Hypothalamus (tissue), 51 donors: ENCODE measurements at places on chromosomes 3 and 15.

- no peak for DNase-seq
These were observed 85.3 kb downstream of the PLXNA1 start for GRCh38 chr3:127068111-127068810.

- DNase-seq, result no peak
These were observed 31.7 kb downstream of the SPINK8 start for GRCh38 chr3:48301800-48302166.

- no peak for DNase-seq
These were observed 3.6 kb downstream of the GNAT1 start for GRCh38 chr3:50194903-50195500.

- DNase-seq, result no peak
These were observed 4.8 kb upstream of the ADCY5 start for GRCh38 chr3:123453675-123454074.

DNA sequence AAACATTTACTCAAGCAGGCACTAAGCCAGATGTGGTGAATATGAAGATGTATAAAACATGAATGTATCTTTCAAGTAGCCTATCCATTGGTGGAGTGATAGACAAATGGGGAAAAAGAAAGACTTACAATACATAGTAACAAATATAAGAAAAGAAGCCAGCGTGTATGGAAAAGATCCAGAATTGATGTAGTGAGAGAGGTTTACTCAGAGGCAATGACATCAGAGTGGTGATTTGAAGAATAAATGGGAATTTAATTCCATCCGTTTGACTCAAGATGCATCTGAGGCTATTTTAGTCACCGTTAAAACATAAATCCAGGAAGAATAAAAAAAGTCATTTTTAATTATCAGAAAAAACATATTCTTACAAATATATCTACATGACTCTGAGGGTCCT, 162.6 kb downstream of the IL1RAP start:
- DNase-seq, result no peak

- DNase-seq, result peak; percentile 43
These were observed 1.3 kb downstream of the GNAT1 start for GRCh38 chr3:50192689-50193141.

GRCh38 chr15:79004336-79004735, 59.5 kb upstream of the CTSH start:
- no peak for DNase-seq

GRCh38 chr15:57634290-57634689, 42.6 kb downstream of the MYZAP start:
- DNase-seq, result no peak

- DNase-seq, result no peak
These were observed 113.5 kb upstream of the TOPAZ1 start for GRCh38 chr3:44128057-44128775.

DNA sequence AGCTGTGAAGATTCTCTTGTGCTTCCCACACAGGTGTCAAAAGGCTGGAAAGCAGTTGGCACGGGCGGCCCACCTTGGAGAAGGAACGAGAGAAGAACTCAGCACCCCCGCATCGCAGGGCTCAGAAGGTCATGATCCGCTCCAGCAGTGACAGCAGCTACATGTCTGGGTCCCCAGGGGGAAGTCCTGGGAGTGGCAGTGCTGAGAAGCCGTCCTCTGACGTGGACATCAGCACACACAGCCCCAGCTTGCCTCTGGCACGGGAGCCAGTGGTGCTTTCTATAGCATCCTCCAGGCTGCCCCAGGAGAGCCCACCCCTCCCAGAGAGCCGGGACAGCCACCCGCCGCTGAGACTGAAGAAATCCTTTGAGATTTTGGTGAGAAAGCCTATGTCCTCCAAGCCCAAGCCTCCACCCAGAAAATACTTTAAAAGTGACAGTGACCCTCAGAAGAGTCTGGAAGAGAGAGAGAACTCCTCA, 31.4 kb downstream of the STARD5 start:
- DNase-seq, result no peak

DNA sequence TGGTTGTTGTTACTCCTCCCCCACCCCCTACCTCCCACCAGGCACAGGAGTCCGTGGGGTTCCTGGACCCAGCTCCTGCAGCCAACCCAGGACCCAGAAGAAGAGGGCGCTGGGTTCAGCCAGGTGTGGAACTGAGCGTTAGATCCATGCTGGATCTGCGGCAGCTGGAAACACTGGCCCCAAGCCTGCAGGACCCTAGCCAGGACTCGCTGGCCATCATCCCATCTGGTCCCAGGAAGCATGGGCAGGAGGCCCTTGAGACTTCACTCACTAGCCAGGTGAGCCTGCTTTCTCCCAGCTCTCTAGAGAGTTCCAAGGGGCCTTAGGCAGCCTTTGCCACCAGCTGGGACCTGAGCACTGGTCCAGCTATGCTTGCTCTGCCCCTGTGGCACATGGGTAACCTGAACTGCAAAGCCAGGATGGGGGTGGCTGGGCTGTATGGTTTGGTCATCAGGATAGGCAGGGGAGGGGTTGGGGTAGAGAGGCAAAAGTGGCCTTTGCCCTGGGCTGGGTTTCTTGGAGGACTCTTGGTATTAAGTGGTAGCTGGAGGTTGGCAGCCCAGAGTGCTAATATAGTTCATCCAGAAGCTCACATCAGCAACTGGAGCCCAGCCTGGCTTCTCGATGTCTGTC, 7.0 kb upstream of the JMJD7 start:
- DNase-seq, result no peak

GRCh38 chr3:154182975-154183374, 61.8 kb downstream of the ARHGEF26 start:
- no peak for DNase-seq

DNA sequence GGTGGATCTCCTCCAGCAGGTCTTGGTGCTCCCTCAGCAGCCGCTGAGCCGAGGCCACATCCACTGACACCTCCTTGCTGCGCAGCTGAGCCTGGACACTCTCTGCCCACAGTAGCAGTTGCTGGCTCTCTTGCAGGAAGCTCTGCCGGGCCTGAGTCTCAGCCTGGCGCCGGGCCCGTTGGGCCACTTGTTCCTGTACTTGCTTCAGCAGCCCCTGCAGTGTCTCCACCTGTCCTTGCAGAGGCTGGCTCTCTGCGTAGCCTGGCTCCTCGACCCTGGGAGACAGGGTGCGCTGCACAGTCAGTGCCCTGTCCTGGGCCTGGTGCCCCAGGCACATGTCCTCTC, 15.5 kb downstream of the SPTBN5 start:
- peak; percentile 5 for DNase-seq

- no peak for DNase-seq
These were observed 39.5 kb upstream of the NSMCE3 start for GRCh38 chr15:29309139-29309538.

DNA sequence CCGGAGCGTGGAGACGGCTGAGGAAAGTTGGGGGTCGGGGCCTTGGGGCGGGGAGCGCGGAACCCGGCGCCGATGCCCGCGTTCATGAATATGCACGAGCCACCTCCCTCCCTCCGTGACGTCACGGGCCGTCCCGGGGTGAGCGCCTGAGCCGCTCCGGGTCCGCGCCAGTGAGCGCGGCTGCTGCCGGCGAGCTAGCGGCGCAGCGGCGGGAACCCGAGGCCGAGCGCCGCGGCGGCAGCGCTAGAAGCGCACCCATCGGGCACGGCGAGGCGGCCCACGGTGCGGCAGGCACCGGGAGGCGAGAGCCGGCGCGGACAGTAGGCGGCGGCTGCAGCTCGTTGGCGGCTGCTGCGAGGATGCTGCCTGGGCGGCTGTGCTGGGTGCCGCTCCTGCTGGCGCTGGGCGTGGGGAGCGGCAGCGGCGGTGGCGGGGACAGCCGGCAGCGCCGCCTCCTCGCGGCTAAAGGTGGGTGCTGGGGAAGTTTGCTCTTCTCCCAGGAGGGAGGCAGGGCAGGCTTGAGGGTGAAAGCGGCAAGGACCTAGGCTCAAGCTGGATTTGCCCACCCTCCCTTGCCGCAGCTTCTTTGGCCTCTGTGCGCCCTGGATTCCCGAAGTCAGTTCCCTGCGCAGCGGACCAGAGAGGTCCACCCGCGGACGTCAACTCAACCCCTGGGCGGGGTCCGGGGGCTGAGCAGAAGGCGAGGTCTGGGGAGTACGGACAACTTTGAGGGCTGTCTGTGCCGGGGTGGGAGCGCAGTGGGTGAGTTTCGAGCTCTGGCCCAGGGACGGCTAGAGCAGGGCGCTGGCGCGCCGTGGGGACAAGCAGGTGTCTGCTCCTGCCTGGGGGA, at the start of gene CLSTN2:
Gene CLSTN2, plus strand, starts transcription at position 170 of the 850 bp plus-strand sequence.
- peak; percentile 61 for DNase-seq

DNA sequence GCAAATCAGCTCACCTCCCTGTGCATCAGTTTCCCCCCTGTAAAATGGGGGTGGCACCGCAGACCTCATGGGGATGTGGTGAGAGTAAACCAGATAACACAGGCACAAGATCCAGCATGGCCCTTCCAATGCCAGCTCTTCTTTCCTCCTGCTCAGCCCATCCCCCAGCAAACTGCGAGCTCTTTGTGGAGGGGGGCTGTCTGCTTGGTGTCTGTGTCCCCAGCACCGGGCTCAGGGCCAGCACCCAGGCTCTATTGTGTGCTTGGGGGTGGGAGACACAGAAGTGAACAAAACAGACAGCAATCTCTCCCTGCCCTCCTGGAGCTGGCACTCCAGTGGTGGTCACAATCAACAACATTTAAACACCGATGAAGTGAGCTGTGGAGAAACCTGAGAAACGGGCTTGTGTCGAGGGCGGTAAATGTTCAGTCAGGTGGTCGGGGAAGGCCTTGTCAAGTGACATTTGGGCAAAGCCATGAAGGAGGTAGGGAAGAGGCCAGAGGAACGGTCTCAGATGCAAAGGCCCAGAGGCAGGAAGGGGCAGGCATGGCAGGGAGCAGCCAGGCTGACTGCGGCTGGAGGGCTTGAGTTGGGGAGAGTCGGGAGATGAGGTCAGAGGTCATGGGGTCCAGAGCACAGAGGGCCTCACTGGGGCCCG, 28.4 kb downstream of the GRIP2 start:
- no peak for DNase-seq

DNA sequence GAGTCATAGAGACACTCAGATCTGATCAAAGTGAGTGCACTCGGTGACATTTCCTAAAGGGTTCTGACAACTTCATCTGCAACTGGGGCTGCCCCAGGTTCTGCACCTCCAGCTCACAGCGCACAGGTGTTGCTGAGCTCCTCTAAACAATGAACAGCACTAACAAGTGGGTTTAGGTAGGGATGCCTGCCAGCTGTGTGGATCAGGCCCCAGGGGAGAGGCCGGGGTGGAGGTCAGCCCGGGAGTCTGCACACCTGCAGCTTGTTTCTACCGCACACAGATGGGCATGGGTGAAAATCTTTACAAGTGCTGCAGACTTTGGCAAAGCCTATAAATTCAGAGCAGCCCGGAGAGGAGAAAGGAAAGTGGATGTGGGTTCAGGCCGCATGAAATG, 355 bp downstream of the FBXW12 start:
- DNase-seq, result no peak

- DNase-seq, result peak; percentile 21
These were observed 55.6 kb downstream of the CCR3 start for GRCh38 chr3:46297658-46298423.

GRCh38 chr15:70910958-70911357, 18.3 kb downstream of the LRRC49 start:
- DNase-seq, result no peak

DNA sequence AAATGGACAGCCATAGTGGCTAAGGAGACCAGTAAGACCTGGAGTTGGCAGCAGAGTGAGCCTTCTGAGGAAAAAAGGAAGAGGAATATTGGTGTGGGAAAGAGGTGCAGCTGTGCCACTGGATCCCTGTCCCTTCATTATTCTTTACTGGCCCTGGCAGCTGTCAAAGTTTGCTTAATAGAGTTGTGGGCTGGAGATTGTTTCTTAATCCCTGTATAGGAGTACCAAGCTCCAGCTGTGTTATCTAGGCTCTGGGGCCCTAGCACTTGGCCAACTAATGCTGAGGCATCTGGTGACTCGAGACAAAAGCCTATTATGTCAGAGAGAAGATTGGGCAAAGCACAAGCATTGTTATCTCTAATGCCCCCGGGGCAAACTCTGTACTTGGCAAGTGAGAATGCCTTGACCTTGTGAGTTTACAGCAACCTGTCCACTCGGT, 61.4 kb downstream of the ZNF609 start:
- DNase-seq, result peak; percentile 64

DNA sequence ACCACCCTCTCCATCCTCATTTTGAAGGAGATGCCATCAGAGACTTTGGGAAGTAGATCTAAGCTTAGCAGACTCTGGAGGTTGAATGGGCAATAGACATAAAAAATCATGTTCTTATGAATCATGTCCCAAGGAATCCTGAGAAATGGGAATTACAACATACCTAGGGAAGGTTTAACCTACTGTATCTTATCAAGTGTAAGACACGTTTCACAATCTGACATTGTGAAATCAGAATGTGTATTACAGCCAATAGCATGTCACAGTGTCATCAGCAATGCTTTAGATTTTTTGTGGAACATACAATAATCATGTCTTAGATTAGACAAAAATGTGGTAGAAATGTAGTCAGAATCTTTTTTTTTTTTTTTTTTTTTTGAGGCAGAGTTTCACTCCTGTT, 332.4 kb upstream of the TLE3 start:
- no peak for DNase-seq

- no peak for DNase-seq
These were observed 130.0 kb downstream of the DMXL2 start for GRCh38 chr15:51492528-51492927.
